ENCODE measurements at places on chromosomes 7 and 10.

- no peak for DNase-seq
Observed at GRCh38 chr10:94218493-94219183, 144.1 kb downstream of the NOC3L start.

DNA sequence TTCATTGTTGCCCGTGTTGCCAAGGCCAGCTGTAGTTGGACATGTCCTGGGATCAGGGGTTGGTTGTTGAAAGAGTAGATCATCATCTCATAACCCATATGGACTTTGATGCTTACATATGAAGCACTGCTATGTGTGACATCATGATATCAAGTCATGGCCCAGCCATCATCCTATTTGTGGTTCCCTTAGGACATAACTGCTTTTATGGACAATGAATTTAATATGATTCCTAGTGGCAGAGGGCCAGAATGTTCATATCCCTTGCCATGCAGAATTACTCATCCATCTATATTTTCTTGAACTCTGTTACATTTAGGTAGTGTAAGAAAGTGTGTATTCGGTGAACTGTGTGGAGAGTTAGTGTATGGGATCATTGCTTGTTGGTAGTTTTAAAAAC is 343.9 kb upstream of the LRGUK start:
- no peak for DNase-seq

DNA sequence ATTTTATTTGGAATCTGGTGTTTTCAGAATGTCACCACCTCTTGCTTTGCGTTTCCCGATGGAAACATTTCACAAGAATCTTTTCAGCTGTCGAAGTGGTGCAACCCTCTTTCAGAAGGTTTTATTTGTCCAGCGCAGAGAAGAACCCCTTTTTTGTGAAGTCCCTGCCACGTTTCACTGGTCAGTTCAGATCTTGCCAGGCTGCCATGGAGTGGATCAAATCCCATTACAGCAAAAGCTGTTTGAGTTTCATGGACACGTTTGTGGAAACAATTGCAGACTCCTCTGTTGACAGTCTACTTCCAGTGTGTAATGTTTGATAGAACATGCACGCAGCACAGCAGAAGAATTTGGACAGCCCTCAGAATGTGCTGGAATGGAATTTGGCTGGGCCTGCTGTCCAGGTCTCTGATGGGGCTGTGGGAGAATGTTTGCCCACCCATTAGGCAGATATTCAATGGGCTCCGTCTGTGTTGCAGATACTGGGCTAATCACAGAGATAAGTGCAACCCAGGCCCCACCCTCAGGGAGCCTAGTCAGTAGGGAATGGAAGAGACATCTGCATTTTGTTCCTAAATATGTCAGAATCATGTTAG is 143.2 kb downstream of the GRK5 start:
- no peak for DNase-seq

DNA sequence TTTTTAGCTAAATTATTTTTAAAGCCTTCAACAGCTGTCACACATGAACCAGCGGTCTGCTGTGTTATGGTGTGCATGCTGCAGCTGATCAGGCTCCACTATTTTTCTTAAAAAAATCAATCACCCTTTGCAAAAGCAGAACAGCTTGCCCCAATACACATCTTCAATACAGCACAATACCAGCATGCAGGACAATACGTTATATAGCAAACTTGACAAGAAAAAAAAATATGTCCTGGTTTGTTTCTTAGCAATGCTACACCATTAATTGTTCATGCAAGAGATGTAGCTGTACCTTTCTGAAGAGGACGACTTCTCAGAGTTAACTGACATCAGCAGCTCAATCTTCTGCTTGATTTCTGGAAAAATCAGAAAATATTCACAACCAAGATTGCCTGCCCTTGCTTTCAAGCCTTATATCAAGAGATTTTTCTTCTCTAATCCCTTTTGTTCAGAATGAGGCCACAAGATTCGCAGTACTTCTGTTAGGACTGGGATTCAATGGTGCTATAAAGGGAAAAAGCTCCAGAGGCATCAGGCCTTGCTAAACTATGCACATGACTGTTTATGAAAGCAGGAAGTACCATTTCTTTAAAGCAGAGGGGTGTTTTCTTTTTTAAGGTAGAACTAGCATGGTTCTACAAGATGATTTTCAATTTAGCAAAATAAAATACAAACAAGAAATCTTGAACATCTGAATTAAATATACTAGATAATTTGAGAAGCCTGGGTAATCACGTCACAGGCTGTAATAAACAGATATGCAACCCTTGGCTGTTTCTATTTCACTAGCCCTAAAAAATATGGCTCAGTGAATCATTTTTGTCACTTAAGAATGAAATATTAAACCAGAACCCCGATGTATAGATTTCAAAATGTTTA is 120.0 kb downstream of the SRPK2 start:
- no peak for DNase-seq

- DNase-seq = peak; percentile 68
Observed at GRCh38 chr10:23158370-23158769, 33.7 kb upstream of the PTF1A start.

- DNase-seq = no peak
Observed at GRCh38 chr10:89351412-89351779, 23.6 kb downstream of the IFIT3 start.

GRCh38 chr10:72321248-72322029 is 33.3 kb downstream of the DNAJB12 start:
- no peak for DNase-seq

DNA sequence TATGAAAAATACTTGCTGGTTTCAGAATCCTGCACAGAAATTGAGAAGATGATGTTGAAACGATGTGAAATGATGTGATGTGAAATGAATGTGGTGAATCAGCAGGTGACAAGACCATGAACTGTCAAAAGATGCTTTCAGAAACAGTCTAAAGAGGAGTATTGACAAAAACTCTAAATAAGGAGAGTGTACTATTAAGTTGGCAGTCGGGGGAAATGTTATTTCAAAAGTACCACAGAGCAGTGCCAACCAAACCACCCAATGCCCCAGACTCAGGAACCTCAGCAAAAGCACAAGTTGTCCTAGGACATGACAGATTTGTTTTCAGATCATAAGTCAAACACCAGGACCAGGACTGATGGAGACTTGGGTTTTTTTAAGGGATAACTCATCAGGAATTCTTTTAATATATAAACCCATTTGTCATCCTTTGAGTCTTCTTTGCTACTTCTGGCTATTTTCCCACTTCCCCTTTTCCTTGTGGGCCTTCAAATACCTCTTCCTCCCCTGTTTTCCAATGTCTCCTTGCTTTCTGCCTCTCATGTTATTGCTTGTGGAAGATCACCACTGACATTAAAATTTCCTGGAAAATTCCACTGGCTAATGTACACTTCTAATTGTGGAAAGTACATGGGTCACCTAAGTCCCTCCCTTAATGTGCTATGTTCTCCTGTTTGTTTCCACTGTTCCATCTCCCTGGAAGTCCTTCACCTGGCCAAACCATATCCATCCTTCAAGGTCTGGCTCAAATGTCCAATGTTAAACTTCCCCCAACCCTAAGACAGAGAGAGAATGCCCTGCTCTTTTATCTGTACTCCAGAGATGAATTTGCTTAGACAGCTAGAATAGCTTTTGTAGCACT is 10.2 kb upstream of the PPP1R3C start:
- no peak for DNase-seq

DNA sequence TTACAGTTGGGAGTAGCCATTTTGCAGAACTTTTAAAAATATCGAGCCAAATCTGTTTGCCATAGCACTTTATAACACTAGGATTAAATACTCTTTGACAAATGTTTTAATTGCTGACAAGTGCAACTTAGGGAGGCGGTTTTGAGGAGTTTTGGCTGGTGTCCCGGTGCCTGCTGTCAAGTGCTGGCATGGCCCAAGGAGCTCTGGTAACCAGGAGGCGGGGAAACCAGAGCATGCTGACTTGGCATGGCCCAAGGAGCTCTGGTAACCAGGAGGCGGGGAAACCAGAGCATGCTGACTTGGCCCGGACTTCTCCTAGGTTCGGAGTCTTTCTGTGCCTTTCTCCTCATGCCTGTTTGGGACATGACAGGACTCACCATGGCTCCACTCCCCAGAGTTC is 30.8 kb upstream of the ZNF32 start:
- no peak for DNase-seq

- DNase-seq = no peak
Observed at GRCh38 chr7:81036057-81036456, 117.2 kb upstream of the SEMA3C start.

DNA sequence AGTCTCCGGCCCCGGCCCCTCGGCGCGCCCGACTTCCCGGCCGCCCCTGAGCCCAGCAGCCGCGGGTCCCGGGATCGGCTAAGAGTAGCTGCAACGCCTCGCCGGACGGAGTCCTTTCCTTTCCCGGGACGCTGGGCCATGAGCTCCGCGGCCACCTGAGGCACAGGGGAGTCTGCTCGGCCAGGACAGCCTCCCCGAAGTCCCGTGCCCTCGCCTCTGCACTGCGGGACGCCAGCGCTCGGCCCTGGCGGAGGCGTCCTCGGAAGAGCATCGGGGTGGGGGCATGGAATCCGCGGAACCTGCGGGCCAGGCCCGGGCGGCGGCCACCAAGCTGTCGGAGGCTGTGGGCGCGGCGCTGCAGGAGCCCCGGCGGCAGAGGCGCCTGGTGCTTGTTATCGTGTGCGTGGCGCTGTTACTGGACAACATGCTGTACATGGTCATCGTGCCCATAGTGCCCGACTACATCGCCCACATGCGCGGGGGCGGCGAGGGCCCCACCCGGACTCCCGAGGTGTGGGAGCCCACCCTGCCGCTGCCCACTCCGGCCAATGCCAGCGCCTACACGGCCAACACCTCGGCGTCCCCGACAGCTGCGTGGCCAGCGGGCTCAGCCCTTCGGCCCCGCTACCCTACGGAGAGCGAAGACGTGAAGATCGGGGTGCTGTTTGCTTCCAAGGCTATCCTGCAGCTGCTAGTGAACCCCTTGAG is 502 bp downstream of the SLC18A3 start:
- DNase-seq = no peak

DNA sequence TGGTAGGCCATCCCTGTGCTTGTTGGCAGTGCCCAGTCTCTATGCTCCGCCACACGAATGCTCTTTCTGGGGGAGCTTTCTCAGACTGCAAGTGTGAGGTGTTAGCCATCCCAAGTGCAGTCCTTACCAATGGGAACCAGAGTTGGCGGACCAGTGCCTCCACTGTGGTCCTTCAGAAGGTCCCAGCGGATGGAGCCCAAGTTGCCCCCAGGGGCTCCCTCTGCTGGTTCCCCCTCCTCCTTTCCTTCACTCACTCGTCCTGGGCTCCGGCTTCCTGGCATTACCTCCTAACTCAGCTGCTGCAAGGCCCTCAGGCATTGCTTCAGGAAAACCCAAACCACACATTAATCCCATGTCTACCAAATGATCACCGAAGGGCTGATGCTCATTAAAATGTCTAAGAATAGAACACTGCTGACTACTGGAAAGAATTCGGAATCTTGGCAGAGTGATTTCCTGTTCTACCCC is 139.8 kb downstream of the CUBN start:
- no peak for DNase-seq

GRCh38 chr10:104077247-104077646 is 8.4 kb downstream of the COL17A1 start:
- DNase-seq = no peak

- DNase-seq = peak; percentile 14
Observed at GRCh38 chr7:74615933-74616780, 41.4 kb upstream of the GTF2I start.

DNA sequence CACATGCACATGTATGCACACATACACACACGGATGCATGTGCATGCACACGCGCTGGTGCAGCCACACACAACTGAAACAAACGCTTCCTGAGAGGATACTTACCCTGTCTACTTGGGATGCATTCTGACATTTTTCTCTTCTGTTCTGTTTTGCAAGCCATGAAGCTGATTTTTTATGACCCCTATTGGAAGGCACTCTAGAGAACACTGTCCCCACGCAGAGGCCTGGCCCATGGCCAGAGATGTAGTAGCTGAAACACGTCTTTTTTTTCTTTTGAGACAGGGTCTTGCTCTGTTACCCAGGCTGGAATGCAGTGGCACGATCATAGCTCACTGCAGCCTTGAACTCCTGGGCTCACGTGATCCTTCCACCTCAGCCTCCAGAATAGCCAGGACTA is 47.9 kb downstream of the VWA2 start:
- DNase-seq = no peak

DNA sequence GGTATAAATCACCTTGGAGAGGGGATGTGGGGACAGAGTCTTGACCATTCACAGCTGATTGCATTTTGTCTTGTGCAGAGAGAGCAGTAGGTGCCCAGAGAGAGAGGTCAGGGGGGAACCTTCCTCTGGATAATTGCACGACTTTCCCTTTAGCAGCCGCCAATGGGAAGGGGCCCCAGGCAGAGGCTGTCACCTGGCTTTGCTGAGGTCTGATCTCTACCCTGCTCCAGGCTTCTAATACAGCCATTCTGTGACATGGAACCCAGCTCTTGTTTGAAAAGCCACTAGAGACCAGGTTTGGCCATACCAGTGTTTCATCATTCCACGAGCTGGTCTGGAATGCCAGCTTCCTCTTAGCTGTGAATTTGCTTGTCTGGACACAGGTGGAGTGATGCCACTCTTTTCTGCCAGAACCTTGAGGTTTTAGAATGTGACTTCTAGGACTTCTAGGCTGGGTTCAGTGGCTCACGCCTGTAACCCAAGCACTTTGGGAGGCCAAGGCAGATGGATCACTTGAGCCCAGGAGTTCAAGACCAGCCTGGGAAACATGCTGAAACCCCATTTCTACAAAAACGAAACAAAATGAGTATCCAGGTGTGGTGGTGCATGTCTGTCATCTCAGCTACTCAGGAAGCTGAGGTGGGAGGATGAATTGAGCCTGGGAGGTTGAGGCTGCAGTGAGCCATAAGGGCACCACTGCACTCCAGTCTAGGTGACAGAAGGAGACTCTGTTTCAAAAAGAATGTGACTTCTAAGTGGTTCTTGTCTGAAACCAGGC is 159.9 kb downstream of the CAMK1D start:
- DNase-seq = no peak

GRCh38 chr10:7374795-7375194 is 36.0 kb downstream of the SFMBT2 start:
- DNase-seq = no peak

- no peak for DNase-seq
Observed at GRCh38 chr10:52688899-52689298, 83.7 kb downstream of the MBL2 start.

- DNase-seq = no peak
Observed at GRCh38 chr7:14286036-14286435, 296.6 kb upstream of the ETV1 start.

DNA sequence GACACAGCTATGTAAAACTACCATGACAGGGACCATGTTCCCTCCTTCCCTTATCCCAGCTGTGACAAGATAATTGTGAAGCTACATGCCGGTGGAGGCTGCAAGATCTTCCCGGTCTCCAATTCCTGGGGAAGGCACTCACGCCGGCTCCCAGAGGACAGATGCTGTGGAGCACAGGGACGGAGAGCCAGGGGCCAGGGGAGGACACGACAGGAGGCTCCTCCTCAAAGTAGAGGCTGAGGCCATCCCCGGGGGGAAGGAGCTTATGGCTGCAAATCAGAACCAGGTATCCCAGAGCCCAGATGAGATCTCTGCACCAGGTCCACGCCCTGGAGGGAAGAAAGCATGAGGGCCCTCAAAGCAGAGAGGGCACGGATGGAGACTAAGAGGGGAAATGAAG is 286.2 kb downstream of the TCERG1L start:
- DNase-seq = no peak

Measured in natural killer cell (primary cell).